ENCODE measurements at places on chromosomes 6 and 20.
A peak's percentile ranks its signal among the peaks of the same experiment; 100 is the strongest.

GRCh38 chr6:140627002-140627401, 1252.6 kb upstream of the CITED2 start:
- DNase-seq = no peak

- no peak for DNase-seq
Observed at GRCh38 chr6:170269846-170270541, 20.9 kb downstream of the DLL1 start.

DNA sequence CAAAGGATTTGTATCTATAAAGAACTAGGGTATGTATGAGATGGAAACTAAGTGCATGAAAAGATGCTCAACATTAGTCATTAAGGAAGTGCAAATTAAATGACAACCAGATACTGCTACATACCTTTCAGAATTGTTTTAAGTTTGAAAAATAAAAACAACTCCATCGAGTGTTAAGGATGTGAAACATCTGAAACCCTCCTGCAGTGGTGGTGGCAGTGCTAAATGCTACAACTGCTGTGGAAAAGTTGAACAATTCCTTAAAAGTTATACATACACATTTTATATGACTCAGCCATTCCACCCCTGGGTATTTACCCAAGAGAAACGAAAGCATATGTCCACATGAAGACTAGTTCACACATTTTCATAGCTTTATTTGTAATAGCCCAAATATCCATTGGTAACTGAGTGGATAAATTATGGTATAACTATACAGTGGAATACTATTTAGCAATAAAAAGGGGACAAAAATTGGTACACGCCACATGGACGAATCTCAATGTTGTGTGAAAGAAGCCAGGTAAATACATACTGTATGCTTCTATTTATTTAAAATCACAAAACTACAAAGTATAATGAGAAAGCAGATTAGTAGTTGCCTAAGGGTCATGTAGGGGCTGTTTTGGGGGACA, 10.6 kb downstream of the ARMH2 start:
- no peak for DNase-seq

DNA sequence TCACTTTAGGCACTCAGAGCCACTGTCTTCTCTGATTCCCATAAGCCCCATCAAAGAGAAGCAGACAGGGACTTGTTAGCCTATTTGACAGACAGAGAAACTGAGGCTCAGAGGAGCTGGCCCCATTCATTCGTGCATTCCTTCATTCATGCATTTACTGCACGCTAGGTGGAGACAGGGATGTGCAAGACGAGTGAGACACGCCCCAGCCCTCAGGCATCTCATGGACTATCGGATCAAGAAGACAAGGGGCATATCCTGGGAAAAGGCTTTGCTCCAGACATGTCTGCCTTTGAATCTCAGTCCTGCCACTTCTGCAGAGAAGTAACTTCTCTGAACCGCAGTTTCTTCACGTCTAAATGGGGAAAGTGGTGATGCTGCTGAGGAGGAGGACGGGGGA, 54.1 kb downstream of the BPIFB1 start:
- no peak for DNase-seq

DNA sequence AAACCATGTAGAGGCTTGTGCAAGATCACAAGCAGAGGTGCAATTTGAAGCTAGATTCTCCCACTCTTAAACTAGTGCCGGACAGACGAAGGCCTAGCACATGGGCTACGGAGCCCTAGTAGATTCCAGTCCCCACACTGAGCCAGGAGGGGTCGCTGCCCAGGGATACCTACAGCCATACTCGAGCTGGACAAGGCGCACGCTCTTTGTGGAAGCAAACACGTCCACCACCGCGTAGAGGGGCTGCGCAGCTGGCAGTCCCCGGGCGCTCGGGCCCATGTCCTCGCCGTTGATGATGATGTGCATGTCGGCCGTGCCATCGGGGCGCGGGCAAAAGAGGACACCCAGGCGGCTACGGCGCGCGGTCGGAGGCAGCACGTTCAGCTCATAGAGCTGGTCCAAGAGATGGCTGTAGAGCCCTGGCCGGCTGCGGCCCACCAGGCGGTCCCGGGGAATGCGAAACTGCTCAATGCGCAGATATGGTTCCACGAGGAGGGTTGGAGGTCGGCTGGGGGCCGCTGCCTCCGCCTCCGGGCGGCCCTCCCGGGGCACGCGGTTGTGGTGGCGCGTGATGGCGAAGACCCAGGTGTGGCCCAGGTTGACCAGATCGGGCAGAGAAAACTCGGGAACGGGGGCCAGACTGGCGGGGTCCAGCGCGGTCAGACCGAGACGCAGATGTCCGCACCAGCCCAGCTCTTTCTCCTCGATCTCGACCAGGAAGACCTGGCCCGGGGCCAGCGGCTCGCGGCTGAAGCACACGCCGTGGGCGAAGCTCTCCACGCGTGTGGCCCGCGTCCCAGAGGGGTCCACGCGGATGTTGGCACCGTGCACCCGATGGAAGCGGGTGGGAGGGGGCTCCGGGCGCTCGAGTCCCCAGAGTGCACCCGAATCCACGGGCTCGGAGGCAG, 677 bp downstream of the NEURL2 start:
- DNase-seq = peak; percentile 91

- no peak for DNase-seq
Observed at GRCh38 chr6:163342571-163343539, 71.7 kb upstream of the QKI start.

DNA sequence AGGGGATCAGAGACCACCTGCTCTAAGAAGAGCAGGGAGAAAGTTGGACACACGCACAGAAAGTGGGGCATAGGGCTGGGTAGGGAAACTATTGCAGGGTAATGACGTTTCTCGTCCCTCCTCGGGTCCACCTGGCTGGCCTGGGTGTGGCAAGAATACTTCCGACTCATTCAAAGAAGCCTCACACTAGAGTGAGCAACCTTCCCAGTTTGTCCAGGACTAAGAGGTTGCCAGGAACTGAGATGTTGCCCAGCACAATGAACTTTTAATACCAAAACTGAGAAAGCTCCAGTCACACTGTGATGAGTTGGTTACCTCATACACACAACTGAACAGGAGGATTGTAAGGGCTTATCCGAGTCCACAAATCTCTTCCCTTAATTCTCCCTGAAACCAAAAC, 74.5 kb upstream of the ADGRF1 start:
- no peak for DNase-seq

- DNase-seq = peak; percentile 21
Observed at GRCh38 chr20:32433311-32434021, 75.3 kb downstream of the ASXL1 start.

DNA sequence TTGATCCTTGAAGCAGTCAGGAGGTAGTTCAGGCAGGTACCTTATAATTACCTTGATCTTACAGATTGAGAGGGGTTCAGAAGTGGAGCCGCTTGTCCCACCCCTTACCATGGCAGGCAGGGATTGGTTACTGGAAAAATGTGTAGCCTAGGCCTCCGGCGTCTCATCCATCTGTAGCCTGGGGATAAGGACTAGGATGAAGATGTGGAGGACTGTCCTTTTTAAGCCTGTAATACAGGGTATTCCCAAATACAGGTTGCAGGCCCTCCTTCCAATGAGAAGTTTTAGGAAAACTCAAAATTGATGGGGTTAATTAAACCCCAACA, 2.8 kb downstream of the HMGA1 start:
- no peak for DNase-seq

- DNase-seq = peak; percentile 79
Observed at GRCh38 chr6:90478789-90479602, 107.9 kb downstream of the MAP3K7 start.

GRCh38 chr6:41527721-41528408, 18.3 kb upstream of the FOXP4 start:
- no peak for DNase-seq
